ENCODE measurements at places on chromosomes 16 and 17.

DNA sequence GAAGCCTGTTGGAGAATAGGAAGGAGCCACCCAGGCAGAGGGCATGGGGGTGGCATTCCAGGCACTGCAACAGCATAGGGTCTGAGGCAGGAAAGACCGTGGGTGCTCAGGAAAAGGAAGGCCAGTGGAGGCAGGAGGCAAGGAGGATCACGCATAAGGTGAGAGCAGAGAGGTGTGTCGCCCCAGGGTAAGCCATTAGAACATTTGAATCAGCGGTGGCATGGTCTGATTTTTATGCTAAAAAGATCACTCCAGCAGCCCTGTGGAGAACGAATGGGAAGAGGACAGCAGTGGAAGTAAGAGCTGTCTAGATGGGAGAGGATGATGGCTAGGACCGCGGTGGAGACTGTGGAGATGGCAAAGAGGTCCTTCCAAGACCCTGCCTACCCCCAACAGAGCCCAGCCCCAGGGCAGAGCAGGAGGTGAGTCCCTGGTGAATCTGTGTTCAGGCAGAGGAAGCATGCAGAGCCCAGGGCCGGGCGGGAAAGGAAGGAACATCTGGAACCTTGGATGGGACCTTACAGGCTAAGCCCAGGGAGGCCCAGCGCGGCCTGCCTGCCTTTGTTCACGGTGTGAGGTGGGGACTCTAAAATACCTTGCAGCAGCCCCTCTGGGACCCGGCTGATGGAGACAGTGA is 7.8 kb downstream of the LPO start:
- DNase-seq, result no peak

- no peak for DNase-seq
These were observed 10.0 kb downstream of the TMEM235 start for GRCh38 chr17:78241277-78242023.

GRCh38 chr17:36643086-36643685 is 41.8 kb downstream of the MRM1 start:
- no peak for DNase-seq

- DNase-seq, result no peak
These were observed 2.8 kb downstream of the WNK4 start for GRCh38 chr17:42783062-42783790.

DNA sequence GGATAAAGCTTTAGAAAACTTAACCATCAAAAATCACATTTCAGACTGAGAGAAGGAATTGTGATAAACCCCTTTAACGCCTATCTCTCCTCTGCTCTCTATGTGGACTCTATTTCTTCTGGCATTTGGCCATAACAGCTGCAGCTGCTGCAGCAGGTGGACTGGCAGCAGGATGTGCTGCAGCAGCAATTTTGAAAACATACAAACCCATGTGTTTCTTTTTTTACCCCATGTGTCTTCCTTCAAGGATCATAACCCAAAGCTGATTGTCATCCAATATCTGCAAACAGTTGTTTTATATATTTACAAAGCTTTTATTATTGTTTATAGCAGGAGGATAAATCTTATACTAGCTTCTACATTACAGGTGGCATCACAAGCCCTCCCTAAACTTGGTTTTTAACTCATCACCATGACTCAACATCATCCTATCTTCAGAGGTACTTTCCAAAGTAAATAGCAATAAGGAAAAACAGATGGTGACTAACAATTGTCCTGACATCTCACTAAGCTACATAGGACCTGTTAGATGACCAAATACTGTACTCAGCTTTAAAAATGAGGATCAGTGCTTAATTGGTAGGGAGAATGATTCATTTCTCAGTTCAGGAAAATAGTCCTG is 14.5 kb upstream of the KRTAP9-2 start:
- DNase-seq, result no peak

GRCh38 chr16:70676675-70677498 is 9.0 kb downstream of the MTSS2 start:
- no peak for DNase-seq

- no peak for DNase-seq
These were observed 1.6 kb upstream of the IRF8 start for GRCh38 chr16:85897382-85897781.

GRCh38 chr17:80169784-80170500 is at the start of gene CARD14:
Gene CARD14, plus strand, starts transcription at chr17:80170030. Its CDS starts 11,409 bp downstream, at chr17:80181439.
- no peak for DNase-seq

DNA sequence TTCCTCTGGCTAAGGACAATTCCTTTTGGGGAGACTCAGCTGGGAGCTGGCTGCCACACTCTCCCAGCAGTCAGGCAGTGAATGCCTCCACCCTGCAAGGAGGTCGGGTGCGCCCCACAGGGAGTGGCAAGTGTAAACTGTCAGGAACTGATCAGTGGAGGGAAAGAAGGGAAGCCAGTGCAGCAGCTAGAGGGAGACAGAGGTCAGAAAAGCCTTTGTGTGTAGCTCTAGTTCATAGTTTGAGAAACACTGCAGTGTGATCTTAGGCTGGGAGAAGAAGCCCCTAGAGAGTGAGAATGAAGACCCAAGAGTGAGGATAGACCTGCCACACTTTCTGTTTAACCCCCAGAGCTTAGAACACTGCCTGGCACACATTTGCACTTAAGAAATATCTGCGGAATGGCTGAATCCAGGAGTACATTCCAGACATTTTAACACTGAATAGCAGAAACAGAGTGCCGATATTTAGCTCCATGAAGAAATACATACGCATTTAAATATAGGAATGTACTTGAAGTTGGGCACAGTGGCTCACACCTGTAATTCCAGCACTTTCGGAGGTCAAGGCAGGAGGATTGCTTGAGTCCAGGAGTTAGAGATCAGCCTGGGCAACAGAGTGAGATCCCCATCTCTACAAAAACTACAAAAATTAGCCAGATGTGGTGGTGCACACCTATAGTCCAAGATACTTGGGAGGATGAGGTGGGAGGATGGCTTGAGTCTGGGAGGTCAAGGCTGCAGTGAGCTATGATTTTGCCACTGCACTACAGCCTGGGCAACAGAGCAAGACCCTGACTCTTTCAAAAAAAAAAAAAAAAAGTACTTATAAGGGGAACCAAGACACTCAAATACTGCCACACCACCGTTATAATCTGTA is 11.1 kb upstream of the SLC5A11 start:
- DNase-seq, result no peak

- no peak for DNase-seq
These were observed 10.8 kb upstream of the JPT2 start for GRCh38 chr16:1667271-1667670.

- DNase-seq, result no peak
These were observed 170.2 kb downstream of the RAB11FIP4 start for GRCh38 chr17:31561469-31562375.

- DNase-seq, result no peak
These were observed 3.0 kb upstream of the CPNE2 start for GRCh38 chr16:57089406-57089805.

- DNase-seq, result no peak
These were observed 122.6 kb upstream of the ADAMTS18 start for GRCh38 chr16:77557385-77557784.

- DNase-seq, result no peak
These were observed 10.0 kb upstream of the LITAF start for GRCh38 chr16:11596572-11597226.

DNA sequence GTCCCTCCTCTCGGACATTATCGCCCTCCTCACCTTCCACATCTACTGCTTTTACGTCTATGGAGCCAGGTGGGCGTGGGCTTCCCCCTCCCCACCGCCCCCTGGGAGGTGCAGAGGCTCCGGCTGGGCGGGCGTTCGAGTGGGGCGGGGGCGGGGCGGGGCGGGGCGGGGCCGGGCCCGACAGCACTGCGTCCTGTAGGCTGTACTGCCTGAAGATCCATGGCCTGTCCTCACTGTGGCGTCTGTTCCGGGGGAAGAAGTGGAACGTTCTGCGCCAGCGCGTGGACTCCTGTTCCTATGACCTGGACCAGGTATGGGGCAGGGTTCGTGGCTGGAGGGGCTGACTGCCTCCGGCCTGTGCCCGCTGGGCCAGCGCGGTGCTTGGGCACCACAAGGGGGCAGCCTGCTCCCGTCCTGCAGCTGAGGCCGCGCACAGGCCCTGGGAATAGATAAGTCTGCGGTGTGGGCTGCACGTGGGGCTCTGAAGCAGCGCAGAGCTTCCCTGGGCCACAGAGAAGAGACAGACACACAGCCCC is 9.2 kb downstream of the PIGQ start:
- peak; percentile 44 for DNase-seq

- DNase-seq, result no peak
These were observed 150.3 kb upstream of the C17orf78 start for GRCh38 chr17:37225465-37225864.

GRCh38 chr17:76034428-76035350 is 7.6 kb upstream of the EVPL start:
- no peak for DNase-seq

DNA sequence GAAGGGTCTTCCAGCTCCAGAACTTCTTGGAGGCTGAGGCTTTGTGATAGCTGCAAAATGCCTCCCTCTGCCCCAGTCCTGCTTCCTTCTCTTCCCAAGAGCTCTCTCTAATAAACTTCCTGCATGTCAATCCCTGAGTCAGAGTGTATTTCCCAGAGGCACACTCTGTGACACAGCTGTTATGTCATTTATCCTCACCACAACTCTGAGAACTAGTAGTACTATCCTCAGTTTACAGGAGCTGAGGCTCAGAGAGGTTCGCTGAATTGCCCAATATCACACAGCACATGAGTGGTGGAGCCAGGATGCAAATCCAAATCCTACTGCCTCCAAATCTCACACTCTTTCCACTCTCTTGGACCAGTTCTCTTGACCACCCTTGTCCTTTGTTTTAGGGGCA is 20.0 kb downstream of the UNC45B start:
- DNase-seq, result no peak

GRCh38 chr17:67200727-67201301 is 44.2 kb downstream of the HELZ start:
- DNase-seq, result no peak

GRCh38 chr17:63842173-63842539 is 329 bp downstream of the SMARCD2 start:
- no peak for DNase-seq

DNA sequence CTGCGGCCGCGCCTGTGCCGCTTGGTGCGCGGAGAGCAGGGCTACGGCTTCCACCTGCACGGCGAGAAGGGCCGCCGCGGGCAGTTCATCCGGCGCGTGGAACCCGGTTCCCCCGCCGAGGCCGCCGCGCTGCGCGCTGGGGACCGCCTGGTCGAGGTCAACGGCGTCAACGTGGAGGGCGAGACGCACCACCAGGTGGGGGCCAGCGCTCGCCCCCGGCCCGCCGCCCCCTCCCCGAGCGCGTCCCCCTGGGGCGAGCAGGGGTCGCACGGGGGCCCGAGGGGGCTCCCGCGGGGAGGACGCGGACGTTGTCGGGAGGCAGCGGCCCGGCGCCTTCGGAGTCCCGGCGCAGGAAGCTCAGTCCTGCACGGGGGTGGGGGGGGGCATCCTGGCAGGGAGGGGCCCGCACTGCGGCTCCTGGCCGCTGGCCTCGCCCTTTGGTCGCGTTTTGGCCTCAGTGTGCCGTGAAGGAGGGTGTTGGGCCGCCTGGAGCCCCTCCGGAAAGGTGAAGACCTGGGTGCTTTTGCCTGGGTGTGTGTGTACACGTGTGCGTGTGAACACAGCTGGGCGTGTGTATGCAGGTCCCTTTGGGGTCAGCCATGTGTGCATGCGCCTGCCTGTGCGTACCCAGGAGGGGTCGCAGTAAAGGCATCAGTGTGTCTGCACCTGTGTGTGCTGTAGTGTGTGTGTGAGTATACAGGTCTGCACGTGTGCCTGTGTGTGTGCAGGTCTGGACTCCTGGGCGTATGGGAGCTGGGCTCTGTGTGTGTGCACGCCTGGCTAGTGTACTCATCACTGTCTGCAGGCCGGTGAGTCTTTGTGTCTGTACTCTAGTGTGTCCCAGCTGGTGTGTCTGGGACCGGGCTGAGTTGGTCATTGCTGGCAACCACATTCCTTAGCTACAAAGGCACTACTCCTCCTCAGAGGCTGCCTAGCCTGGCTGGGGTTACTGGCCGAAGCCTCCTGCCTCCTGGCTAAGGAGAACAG is 615 bp downstream of the NHERF2 start:
- no peak for DNase-seq

DNA sequence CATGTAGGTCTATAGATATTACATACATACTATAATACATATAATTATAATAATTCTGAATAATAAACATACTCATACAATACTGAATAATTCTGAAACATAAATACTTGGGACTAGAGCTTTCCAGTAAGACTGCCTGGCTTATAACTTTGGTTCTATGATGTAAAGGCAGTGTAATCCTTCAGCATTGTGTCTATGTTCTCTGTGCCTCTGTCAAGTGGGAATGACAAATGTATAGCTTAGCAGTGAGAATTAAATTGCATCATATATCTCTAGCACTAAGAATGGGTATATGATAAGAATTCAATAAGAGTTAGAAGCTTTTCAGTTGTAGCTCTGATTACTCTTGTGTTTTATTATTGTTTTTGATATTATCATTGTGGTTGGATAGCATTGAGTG is 1469.3 kb downstream of the CDH8 start:
- DNase-seq, result no peak

DNA sequence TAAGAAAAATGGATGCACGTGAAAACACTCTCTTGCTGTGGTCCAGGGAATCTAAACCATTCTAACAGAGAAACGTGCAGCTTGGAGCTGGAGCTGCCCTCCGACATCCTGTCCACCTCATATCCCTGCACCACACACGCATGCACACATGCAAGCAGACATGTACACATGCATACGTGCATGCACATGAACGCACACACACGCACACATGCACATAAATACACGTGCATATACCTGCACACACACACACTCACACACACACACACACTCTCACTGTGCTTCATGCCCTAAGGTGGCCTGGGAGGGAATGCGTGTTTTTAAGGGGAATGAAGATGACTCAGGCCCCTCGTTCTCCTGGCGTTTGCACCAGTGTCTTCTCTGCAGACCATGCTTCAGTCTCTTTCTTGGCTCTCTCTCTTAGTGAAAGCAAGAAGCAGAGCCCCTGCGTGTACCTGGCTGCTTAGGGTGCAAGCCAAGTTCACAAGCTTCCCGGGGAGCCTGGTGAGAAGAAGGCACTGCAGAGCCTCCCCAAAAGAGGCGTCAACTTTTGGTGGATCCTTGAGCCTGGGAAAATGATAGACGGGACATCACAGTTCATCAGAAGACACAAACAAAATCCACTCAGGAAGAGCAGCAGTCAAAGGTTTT is 72.8 kb downstream of the GOSR1 start:
- DNase-seq, result no peak

DNA sequence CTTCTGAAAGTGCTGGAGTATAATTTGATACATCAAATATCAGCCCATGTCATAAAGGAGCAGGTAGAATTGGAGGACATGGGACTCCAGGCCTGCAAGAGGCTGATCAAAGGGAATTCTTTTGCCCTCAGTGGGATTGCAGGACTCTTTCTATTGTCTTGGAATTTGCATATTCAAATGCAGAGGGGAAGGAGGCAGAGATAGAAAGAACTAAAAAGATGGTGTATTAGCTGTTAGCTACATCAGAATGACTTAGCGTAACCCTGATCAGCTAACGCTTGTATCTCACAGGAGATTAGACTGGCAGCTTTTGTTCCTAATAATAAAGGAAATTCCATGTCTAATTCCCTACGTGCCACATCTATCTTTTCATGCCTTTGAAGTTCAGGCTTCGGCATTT is 1014.7 kb upstream of the RBFOX1 start:
- no peak for DNase-seq
